ENCODE measurements at places on chromosomes 6 and 20.

DNA sequence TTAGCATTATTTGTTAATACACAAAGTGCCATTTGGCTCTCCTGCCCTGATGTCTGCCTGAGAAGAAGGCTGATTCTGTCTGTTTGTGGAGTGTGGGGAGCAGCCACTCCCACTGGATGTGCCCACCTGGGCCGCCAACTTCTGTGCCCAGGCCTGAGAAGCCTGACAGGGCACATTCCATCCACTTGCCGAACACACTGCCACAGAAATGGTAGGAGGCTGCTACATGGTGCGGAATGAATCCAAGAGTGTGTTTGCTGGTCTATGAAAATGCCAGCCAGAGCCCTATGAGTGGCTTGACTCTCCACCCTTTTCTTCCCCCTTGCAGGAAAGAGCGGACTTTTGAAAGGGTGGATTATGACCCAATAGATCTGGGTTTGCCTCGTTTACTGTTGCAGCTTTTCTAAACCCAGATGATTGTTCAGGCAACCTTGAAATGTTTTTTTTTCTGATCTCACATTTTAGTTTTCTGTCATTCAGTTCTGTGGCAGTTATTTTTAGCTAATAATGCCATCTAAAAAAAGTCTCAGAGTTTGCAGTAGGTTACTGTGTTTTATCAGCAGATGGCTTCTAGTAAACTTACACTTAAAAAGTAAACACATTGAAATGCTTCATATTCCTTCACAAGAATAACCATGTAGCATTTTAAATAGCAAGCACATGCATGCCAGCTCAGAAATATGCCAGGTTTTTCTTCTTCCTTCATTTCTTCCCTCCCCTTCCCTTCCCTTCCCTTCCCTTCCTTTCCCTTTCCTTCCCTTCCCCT is 196.5 kb downstream of the SLC35F1 start:
- no peak for DNase-seq

- DNase-seq, result peak; percentile 39
These were observed 17.4 kb downstream of the MYLK4 start for GRCh38 chr6:2733324-2733723.

DNA sequence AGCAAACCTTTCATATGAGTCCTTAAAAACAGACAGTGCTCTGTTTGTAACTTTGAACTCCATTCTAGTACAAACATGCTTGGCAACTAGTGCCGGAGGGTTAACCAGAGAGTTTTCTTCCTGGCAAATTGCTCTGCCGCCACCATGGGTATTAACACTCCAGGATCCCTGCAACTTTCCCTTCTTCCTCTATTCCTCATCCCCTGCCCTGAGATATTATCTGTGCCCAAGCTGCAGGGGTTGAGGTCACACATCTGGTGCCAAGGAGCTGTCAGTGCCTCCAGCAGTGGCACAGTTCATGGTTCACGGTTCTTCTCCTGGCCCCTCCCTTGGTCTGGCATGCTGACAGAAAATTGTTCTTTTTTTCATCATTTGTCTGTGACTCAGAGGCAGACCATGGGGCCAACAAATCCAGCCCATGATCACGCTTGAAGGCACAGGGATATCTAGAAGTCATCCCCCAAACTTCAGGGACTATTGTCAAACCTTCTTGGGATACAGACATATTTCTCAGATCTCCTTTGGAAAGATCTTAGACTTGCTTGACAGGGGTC is 77.5 kb downstream of the ATXN1 start:
- DNase-seq, result peak; percentile 31

DNA sequence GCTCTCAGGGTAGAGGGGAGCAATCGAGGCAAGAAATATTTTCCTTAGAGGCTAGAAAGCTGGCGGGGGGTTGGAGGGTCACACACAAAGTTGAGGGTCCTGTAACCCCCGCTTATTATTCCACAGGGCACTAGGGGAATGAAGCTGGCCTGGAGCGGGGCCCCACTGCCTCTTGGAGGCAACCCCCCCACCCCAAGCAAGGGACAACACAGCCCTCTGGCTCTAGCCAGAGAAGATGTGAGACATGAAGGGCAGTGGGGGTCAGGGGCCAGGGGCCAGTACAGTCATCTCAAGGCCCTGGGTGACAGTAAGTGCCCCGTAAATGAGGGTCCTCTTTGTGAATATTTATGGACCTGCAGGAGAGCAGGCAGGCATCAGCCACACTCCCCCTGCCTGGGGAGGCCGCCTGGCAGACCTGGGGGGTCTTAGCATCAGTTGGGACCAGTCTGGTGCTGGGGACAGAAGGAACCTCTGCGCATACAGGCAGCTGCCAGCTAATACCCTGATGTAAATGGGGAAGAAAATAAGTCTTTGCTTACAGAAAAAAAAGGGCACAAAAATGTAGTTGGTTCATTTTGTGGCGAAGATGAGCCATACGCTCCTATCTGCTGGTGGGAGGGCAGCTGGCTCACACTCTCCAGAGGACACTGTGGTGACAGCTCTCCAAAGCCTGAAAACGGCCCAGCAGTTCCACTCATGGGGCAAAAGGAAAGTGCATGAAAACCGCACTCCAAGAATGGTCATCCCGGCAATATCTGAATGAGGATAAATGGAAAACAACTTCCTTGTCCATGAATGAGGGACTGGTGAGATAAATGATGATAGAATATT is 21.9 kb downstream of the SPATA2 start:
- no peak for DNase-seq

- peak; percentile 81 for DNase-seq
These were observed 176.6 kb upstream of the TAB2 start for GRCh38 chr6:149140910-149141290.

GRCh38 chr6:28141500-28142329 is at the start of gene ZKSCAN8:
ZKSCAN8 (plus strand) TSS chr6:28141883; CDS start chr6:28148408, 6,525 bp downstream.
- DNase-seq, result peak; percentile 87

DNA sequence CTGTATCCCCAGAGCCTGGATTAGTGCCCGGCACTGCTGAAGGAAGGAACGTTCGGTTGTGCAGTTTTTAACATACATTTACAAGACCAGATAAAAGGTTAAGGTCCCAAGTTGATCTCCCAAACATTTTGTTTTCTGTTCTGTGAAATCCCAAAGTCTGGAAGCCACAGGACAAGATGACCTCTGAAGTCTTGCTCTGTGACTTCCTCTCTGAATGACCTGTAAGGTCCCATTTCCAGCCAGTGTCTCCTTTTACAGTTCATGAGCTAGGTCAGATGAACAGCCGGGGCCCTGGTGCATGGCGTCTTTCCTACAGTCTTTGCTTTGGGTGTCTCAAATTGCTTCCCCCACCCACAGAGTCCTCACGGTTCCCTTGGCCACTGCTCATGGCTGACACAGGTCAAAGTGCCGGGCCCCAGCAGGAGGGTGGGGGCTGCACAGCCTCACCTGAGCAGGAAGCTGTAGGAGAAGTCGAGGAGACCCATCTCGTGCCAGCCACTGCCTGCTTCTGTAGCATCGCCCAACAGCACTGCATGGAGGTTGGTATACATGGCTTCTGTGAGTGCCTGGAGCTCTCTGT is 24.0 kb downstream of the PTGIS start:
- DNase-seq, result no peak

DNA sequence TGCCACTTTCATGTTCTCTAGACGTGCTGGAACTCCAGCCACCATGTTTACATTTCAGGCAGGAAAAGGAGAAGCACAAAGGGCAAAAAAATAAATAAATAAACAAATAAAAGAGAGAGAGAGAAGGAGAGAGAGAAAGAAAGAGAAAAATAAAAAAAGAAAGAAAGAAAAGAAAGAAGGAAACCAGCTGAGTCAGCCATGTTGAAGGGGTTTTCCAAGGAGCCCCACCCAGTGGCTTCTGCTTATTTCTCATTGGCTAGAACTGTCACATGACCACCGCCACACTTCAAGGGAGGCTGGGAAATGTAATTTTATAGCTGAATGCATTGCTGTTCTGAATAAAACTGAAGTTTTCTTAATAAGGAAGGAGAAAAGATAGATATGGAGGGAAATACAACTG is 71.1 kb downstream of the BFSP1 start:
- DNase-seq, result no peak

- no peak for DNase-seq
These were observed 143.5 kb upstream of the MOCS1 start for GRCh38 chr6:40077736-40078135.

GRCh38 chr6:20827798-20828197 is 293.5 kb downstream of the CDKAL1 start:
- DNase-seq, result no peak

GRCh38 chr6:164439331-164439730 is 870.1 kb downstream of the C6orf118 start:
- no peak for DNase-seq

DNA sequence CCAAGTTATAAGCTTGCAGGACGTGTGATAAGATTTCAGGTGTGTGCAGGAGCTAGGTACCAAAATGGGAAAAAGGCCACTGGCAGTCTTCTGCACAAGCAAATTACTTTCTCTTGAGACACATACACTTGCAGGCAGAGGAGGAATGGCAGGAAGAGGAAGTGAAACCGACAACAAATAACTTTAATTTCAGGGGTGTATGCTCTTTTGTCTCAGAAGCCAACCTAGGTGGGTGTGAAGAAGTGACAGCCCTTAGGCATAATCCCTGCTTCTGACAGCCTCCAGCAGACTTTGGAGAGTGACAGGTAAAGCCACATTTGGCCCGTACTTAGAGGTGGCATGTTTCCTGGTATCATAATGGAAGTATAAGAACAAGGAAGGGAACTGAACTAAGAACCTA is 118.8 kb upstream of the TRAF3IP2 start:
- DNase-seq, result peak; percentile 51

GRCh38 chr6:163259689-163260088 is 154.8 kb upstream of the QKI start:
- no peak for DNase-seq
